ENCODE measurements at places on chromosomes 12 and 14.

- DNase-seq = no peak
Measured at GRCh38 chr12:91188778-91189177, 6.2 kb upstream of the DCN start.

GRCh38 chr12:119134284-119135072 is 44.3 kb upstream of the HSPB8 start:
- no peak for DNase-seq

DNA sequence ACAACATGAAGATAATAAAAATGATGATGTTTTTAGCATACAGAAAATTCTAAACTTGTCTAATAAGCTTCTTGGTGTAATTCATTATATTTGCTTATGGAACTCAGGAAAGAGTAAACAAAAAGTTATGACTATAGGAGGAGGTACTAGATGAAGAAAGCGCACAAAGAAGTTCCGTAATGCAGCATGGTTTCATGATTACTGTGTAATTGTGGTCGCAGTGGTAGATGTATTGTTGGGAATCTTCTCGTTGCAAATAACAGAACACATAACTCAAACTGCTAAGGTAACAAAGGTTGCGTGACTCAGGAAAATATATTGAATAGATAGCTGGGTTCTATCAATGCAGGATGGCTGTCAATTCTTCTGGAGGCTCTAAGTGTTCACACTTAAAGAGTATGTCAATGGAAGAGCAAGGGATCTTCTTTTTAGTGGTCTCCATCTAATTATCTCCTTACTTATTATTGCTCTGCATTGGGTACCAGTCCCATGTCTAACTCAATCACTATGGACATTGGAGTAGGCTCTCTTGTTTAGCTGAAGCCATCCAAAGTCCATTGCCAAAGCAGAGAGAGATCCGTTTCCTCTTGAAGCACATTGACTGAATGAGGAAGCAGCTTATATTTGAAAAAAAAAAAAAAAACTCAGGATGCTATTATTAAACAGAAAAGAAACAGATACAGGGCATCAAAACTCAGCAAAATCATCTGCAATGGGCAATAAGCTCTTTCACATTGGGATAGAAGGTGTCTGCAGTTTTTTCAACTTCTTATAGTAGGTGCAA is 283.4 kb upstream of the ATP2B1 start:
- DNase-seq = no peak

DNA sequence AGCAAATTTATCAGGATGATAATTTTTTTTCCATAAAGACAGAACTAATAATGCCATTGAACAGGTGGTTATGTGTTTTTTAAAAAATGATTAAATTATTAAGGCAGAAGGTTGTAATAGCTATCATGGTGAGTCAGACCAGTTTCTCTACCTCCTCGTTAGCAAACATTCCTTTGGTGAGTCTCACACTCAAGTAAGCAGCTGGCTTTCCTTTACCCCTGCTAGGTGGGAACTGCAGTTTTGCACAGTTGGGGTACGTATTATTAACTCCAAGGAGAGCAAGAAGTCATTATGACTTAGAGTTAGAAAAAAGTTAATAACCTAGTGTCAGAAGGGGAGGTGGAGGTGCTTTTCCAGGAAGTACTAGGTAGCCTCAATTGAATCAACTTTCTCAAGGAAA is 165.3 kb downstream of the SNAPC1 start:
- peak; percentile 45 for DNase-seq

DNA sequence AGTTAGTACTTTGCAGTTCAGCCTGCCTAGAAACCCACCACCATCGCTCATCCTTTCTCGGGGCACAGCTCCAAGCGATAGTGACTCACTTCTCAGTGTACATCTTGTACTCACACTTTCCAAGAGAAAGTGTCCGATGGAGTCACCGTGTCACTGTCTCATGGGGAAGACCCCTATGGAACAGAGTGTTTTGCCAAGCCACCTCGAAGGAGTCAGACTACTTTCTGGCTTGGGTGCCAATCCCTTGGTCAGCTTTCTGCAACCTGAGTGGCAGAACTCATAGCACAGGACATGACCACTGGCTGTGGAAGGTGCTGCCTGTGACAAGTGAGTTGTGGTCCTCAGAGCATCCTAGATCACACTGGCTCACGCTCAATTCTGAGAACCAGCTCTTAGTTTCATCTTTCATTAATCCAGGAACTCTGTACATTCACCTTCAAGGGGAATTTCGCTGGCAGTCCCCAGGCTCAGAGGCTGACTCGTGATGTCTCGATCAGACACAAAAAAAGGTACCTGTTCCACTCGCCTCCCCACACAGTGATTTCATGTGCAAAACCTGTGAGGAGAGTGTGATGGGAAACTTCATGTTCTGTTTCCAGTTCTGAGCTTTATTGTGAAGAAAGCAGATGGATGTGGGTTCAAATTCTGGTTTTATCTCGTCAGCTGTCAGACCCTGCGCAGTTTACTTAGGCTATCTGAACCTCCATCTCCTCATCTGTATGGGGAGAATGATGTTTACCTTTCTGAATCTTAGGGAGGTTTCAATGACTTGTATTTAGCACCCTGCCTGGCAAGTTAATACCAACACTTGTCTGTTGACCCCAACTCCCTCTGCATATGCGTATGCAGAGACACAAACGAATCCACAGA is 127.3 kb upstream of the CCND2 start:
- no peak for DNase-seq

GRCh38 chr14:73455294-73455693 is 3.1 kb downstream of the NUMB start:
- DNase-seq = no peak

DNA sequence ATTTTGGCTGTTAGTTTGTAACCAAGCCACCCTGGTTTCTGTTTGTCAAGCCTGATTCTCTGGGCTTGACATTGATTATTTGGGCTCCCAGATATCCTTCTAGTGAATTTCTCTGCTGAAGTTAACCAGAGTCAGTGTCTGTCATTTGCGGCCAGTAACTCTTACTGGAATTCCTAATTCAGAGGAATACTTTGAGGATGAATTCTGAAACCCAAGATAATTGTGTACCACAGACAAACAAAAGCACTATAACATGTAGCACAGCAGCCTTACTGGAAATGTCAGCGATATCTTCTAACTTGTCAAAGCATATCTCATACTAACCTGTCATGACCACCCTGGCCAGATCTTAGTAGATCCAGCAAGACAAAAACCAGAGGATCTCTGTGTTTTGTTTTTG is 84.4 kb upstream of the HIF1A start:
- no peak for DNase-seq

GRCh38 chr12:63400718-63401117 is 249.7 kb upstream of the AVPR1A start:
- no peak for DNase-seq

DNA sequence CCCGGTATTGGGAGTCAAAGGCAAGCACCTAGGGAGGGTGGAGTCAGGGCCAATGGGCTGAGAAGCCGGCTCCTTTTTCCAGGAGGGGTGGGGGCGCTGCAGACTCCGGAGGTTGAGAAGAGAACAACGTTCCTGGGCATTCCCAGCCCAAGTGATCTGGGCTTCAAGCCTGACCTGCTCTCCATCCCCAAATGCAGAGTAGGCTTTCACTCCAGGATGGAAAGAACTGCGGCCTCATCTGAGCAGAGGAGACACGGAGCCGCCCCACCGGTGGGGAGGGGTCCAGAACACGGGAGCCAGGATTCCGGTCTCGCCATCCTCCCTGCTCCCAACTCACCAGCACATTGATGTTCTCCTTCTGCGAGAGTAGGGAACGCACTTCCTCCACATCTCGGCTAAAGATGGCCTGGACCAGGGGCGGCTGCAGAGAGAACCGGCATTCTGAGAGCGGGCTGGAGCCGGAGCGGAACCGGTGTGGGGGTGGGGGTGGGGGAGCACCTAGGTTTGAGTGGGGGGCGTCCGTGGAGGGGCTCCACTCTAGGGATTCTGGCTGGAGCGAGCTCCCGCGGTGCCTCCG is 605 bp downstream of the ANKRD52 start:
- peak; percentile 60 for DNase-seq

- no peak for DNase-seq
Measured at GRCh38 chr14:96940009-96940408, 142.8 kb downstream of the VRK1 start.

GRCh38 chr14:38410442-38410841 is 154.5 kb upstream of the CLEC14A start:
- no peak for DNase-seq

- DNase-seq = no peak
Measured at GRCh38 chr12:40216516-40217288, 8.1 kb upstream of the LRRK2 start.

- peak; percentile 52 for DNase-seq
Measured at GRCh38 chr12:28191051-28192048, 1.1 kb downstream of the CCDC91 start.

DNA sequence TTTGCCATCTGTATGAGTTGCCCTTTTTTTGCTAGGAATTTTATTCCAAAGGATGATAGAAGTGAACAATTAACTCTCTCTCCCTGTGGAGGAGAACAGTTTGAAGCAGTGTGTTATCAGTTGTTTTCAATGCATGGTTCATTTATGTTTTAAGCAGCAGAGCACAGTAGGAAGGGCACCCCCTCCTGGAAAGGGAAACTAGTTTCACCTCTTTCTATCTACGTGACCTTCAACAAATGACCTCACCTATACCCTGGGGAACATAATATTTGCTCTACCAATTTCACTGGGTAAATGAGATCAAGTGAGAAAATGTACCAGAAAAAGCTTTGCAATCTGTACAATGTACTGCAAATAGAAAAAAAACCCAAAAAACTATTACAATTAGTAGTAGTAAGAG is 5.4 kb upstream of the DCP1B start:
- no peak for DNase-seq

GRCh38 chr14:92539419-92539818 is 25.8 kb downstream of the RIN3 start:
- no peak for DNase-seq

GRCh38 chr12:14239350-14239934 is 126.0 kb upstream of the ATF7IP start:
- peak; percentile 52 for DNase-seq

DNA sequence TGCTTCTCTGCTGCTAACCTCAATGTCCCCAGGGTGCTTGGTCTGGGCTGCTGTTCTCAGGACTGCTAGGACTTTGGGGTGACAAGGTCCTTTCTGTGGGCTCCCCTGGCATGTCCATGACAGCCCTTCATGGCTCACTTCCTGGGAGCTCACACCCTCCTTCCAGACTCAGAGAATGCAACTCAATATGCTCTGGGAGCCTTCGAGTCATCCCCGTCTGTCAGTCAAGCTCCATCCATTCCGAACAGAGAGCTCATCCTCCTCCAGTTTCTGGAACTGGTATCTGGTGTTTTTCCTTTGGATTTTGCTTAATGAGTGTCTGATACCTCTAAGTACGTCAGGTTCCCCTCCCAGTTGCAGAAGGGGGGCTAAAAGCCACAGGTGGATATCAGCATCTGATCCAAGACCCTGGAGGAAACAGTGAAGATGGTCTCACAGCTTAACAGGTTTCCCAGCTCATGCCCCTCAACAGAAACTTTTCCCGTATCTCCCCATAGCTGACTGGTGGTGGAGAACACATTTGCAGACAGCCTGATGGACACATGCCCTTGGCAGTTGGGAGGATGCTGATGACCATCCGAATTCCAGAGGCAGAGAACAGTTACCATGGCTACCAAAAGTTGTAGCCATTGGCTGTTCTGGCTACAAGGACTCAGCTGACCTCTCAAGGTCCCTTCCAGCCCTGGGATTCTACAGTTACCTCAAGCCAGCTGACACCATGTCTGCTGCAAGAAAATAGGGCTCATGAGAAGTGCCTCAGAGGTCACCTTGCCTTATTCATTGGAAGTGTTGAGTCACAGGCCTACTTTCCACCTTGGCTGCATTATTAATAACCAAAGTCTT is 9.5 kb upstream of the RAB35 start:
- no peak for DNase-seq

DNA sequence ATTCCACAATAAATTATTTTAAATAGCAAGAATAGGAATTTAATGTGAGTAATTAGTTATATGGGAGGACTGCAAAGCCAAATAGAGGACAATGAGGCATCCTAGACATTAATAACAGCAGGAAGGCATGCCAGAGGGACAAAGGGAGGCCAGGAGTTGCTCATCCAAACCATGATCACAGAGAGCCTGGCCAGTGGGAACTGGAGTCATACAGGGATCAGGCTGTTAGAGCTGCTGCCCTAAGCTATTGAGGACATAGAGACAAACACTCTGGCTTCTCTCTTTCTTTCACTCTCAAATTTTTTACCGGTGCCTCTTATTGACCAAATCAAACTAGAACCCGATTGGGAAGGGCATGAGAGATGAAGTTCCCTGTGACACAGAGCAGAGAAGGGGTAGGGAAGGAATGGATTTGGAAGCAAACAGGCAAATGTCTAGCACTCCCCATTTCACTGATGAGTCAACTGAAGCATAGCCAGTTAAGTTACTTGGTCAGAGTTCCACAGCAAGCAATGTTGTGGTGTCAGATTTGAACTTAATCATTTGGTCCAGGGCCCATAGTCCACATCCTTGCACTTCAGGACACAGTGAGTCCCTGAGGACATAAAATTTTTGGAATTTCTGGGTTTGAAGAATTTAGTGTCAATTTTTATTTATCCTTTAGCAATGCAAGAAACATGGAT is 17.9 kb upstream of the CFAP54 start:
- peak; percentile 45 for DNase-seq

DNA sequence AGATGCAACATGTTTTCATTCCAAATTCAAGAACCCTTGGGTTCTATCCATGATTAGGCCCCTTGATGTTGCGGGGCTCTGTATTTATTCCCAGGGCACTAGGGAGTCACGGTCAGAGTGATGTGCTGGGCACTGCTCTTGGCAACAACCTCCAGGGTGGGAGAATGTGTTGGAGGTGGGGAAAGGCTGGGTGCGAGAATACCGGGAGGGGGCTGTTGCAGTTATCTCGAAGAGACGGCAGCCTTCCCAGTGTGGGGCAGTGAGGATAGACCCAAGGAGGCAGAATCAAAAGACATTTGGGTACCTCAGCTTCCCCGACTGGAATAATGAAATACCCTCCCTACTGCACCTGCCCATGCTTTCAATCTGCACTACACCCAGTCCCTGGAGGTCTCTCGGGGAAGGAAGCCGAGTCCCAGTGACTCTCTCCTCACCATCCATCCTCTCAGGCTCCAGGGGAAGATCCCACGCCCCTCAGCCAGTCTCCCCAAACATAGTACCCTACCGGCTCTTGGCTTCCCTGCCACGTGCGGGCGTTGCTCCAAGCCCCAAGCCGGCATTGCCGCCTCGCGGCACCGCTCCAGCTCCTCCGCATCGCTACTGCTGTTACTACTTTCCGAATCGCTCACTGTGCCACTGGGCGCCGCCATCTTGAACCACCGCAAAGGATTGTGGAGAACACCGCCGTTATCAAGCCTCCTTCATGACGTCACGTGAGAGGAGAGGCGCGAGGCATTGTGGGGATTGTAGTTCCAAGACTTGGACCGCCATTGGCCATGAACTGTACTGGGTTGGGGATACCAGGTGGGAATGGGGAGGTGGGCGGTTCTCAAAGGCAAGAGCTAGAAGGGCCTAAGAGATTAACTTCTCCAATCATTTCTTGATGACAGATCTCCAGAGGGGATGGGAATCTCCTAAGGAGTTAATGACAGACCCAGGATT is at the start of gene C12orf43:
TSS of gene C12orf43 (minus strand) at position 663 of the 942 bp plus-strand sequence. CDS start at position 650, 13 bp downstream.
- DNase-seq = peak; percentile 98

- peak; percentile 97 for DNase-seq
Measured at GRCh38 chr12:63917864-63918799, 73.6 kb downstream of the SRGAP1 start.

All from adipocyte (in vitro differentiated cells).